Retinal pigment epithelial cell (primary cell): ENCODE measurements at places on chromosomes 6 and 20.

- no peak for DNase-seq
Measured at GRCh38 chr20:1600736-1601135, 19.1 kb downstream of the SIRPB1 start.

- no peak for DNase-seq
Measured at GRCh38 chr6:7051780-7052442, 55.9 kb upstream of the RREB1 start.

GRCh38 chr6:41543087-41543486, 3.1 kb upstream of the FOXP4 start:
- no peak for DNase-seq

DNA sequence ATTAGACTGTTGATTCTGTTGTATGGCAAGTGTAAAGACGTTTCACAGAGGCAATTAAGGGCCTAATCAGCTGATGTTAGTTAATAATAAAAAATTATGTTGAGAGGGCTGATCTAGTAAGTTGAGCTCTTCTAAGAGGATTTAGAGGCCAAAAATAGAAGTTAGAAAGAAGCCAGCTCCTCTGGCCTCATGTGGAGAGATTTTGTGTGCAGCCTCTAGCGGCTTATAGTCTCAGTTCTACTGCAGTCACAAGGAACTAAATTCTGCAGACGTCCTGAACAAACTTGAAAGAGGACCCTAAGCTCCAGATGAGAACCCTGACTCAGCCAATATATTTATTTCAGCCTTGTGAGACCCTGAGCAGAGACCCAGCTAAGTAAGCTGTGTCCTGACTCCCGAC, 498.6 kb downstream of the BTBD3 start:
- DNase-seq = no peak

DNA sequence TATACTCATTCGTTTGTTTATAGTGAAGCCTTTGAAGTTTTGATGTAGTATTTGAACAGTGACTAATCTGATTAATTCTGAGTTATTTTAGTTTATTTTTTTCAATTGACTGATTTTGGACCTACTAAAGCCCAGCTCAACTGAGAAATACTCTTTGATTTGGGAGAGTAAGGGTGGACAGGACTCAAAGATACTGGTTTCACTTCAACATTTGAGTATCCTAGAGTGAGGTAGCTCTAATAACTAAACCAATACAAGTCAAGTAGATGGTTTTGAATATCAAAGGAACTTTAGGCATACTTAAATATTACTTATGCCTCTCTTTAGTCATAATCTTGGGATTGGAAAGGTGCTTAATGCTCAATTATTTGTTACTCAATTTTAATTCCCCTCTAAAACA, 65.6 kb downstream of the ZNF292 start:
- DNase-seq = no peak

GRCh38 chr6:105509506-105510331, 106.8 kb upstream of the PREP start:
- no peak for DNase-seq

GRCh38 chr6:39301606-39302005, 12.6 kb downstream of the KCNK17 start:
- no peak for DNase-seq

- no peak for DNase-seq
Measured at GRCh38 chr6:47437592-47437991, 40.0 kb upstream of the CD2AP start.

GRCh38 chr6:161833099-161833860, 559.4 kb upstream of the AGPAT4 start:
- peak; percentile 68 for DNase-seq

DNA sequence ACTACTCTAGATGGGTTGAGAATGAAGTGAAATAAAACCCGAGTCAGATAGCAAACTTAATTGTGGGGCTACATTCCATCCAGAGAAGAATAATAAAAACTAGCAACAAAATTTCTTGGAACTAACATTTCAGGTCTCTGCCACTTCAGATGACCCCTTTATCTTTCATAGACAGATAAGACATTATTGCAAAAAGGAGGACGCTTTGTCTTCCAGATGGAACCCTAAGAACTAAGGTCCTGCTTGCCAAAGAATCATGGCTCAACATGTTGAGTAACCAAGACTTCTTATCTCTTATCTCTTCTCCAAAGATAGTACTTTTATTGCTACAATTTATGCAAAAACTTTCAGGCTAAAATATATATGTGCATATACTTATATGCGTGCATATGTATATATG, 221.1 kb upstream of the PREP start:
- no peak for DNase-seq

- DNase-seq = no peak
Measured at GRCh38 chr6:129501740-129502660, 208.0 kb downstream of the ARHGAP18 start.
